Activated T-helper 1 cell treated with anti-CD3 and anti-CD28 coated beads, Interleukin-12 subunit alpha, Interleukin-12 subunit beta, Interleukin-2, Interleukin-4 antibody, amounts not matched to agents 30 ng/mL and 10 ng/mL and 1 ng/mL, durations not matched to agents 14 hours and 24 hours and 36 hours (primary cell): ENCODE measurements at places on chromosomes 12 and 14.

GRCh38 chr14:98984719-98985041 is 287.3 kb downstream of the BCL11B start:
- DNase-seq, result peak; percentile 68

DNA sequence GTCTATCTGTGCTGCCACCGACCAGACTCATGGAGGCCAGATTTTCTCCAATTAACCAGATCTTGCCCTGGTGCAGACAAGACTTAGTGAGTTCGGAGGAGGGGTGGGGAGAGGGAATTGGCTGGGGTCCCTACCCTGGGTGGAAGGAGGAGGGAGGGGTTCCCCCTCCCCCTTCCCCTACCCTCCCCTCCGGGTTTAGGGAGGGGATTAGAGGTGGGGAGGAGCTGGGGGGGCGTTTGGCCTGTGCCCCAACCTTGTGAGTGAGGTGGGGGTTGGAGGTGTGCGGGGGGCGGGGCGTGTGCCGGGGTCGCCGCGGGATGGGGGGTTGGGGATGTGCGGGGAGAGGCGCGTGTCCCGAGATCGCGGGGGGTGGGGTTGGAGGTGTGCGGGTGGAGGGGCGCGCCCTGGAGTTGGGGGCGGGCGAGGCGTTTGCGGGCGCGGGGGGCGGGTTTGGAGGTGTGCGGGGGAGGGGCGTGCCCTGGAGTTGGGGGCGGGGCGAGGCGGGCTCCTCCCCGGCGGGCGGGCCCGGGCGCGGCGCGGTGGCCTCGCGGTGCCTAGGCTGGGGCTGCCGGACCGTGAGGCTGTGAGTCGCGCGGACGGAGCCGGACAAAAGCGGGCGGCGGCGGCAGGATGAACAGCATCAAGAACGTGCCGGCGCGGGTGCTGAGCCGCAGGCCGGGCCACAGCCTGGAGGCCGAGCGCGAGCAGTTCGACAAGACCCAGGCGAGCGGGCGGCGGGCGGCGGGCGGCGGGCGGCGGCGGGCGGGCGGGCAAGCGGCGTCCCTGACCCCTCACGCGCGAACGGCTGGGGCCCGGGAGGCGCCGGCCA is at the start of gene HIP1R:
Gene HIP1R (plus strand): TSS at position 537 of the 829 bp plus-strand sequence. CDS start 94 bp downstream, at position 631.
- peak; percentile 37 for DNase-seq

- DNase-seq, result no peak
Observed at GRCh38 chr12:28780096-28780495, 369.0 kb upstream of the FAR2 start.

DNA sequence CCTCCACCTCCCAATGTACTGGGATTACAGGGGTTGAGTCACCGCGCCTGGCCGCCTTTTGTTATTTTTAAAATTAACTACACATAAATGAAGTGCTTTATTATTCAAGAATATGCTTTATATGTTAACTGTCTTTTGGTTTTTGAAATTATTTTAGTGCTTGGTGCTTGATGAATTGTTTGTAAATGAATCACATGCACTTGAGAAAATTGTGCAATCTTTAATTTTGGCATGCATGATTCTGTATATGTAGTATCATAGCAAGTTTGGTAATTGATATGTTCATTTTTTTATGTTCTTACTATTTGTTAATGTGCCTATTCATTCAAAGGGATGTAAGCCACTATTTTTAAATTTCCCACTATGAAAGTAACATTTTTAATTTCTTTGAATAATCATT is 440.9 kb downstream of the NAV3 start:
- no peak for DNase-seq

- no peak for DNase-seq
Observed at GRCh38 chr12:74490390-74491064, 47.1 kb upstream of the ATXN7L3B start.

- no peak for DNase-seq
Observed at GRCh38 chr12:25553098-25553497, at the start of gene LMNTD1. TSS of gene LMNTD1 (minus strand) at chr12:25553283. CDS start at chr12:25552959, 324 bp downstream.

- no peak for DNase-seq
Observed at GRCh38 chr12:32303174-32303549, 96.2 kb upstream of the FGD4 start.

- DNase-seq, result no peak
Observed at GRCh38 chr12:26701604-26702215, 131.3 kb downstream of the ITPR2 start.

- DNase-seq, result no peak
Observed at GRCh38 chr14:95322651-95323050, 2.9 kb upstream of the CLMN start.
